T1000 (cell line): ENCODE measurements at places on chromosomes 6 and 20.

- no peak for DNase-seq
Observed at GRCh38 chr20:21208999-21209398, 83.1 kb downstream of the KIZ start.

DNA sequence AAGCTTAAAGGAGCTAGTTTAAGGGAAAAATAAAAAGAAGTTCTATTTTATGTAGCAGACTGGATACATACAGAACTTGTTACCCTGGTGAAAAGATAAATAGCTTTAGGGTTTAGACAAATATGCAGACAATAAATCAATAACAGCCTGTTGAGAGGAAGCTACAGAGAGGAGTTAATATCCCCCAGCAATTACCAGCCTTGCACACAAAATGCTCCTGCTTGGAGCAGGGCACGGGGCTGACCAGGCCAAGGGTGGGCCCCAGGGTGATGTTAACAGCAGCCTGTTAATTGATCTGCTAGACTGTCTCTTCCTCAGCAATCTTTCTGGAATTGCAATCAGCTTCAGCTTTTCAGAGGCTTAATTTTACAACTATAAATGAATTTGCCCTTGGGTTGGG is 125.1 kb upstream of the SOX4 start:
- no peak for DNase-seq

DNA sequence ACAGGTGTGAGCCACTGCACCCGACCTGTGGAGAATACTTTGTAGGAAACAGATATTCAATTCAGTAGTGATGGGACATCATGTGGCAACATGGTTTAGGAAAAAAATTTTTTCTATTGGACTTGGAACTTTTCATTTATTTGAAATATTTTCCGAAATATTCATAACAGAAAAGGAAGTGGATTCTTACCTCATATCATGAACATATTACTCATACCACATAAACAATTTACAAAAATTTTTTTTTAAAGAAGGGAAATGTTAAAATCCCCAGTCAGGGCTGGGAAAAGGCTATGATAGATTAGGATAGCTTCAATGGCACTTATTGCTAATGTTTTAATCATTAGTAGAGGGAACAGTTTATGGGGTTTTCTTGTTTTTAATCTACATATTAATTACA is 6.8 kb upstream of the ALDH8A1 start:
- no peak for DNase-seq

DNA sequence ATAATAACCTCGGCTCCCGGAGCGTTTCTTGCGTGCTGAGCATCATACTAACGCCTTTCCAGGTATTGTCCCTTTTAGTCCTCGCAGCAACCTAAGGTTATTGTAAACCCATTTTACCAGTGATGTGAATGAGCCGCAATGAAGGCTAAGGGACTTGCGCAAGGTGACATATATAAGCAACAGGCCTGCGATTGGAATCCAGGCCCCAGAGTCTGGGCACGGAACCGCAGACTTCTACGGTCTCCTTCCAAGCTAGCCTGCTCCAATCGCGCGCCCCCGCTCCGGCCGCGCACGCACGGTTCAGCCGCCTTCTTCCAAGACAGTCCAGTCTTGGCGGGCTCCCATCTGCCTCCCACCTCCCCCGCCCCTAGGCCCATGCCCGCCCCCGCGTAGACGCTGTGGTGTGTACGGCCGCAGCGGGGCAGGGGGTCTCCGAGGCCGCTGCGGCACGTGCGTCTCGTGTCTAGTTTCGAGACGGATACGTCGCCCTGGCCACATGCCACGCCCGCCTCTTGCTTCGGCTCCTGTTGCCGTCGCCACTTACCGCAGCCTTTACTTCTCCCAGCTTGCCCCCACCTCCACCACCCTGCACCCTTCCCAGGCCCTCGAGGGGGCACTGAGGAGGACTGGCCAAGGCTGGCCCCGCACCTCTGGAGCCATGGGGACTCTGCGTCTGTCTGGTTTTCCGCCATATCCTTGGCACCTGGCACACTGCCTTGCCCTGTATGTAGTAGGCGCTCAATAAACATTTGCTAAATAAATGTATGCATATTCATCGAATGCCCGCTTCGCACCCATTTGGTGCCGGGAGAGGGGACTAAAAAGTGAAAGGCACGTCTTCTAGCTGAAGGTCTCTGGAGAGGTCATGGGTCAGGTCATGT is 855 bp upstream of the GFOD1 start:
- no peak for DNase-seq

DNA sequence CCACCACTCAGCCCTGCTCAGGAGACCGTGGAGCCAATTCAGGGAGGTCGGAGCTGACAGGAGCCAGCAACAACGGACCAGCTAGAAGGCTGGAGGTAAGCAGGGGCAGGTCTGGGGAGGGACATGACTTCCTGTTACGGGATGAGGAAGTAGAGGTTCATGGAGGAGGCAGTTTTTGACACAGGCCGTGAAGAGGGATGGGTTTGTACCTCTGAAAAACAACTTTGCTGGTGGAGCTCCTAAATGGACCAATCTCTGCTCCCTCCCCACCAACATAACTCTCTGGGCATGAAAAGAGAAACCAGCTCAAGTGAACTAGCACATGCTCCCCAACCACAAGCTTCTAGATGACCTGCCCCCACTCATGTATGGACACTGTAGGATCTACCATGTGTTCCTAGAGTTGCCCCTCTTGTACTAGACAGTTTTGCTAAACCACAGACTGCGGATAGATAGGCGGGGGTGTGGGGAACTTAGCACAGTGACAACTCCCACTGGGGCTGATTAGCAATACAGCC is 31.4 kb downstream of the RALGAPA2 start:
- no peak for DNase-seq

GRCh38 chr6:109791301-109791700 is 100.2 kb downstream of the FIG4 start:
- DNase-seq, result no peak

DNA sequence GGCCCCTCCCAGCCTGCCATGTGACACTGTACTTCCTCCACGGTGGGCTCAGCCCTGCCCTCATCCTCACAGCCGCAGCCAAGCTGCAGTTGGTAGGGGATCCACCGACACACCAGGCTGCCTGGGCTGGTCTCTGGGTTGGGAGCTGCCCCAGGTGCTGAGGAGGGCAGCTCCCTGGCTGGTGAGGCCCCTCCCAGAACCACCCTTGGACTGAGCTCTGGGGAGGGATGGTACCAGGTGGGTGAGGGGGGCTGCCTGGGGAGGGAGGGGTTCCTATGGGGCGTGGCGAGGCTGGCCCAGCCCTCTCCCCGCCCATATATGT is 185 bp upstream of the TNFRSF6B start:
- DNase-seq, result no peak

- no peak for DNase-seq
Observed at GRCh38 chr6:129026601-129027000, 143.7 kb downstream of the LAMA2 start.

GRCh38 chr6:43714311-43715055 is 26.9 kb upstream of the MRPS18A start:
- no peak for DNase-seq

DNA sequence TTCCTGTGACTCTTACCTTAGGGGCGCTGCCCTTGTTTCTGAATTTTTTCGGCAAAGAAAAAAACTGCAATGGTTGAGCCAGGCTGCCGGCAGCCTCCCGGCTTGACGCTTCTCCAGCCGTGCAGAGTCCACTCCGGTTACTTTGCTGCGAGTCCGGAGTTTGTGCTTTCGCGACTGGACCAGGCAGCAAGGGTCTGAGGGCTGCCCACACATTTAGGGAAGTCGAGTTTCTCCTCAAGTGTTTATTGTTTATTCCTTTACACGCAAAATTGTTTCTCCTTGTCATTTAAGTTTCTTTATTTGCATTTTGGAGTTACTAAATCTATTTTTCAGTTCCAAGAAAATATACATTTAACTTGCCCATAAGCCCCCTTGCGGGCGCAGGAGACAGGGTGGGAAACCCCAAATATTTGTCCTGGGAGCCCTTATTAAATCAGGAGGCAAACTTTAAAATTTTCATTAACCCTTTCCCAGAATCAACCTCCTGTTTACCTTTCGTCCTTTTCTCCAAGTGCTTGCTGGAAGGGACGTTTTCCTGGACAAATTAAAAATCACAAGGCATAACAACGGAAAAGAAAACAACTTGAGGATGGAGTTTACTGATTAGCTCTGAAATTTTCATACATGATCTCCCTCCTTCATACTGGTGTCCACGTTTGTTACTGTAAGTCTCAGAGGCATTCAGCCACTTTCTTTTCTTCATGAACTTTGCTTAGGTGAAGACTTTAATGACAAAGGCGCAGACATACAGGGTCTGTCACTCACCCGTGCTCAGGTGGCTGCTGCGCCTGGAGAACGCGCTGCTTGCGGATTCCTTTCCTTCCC is 1.7 kb upstream of the PDE10A start:
- DNase-seq, result no peak

GRCh38 chr6:128230267-128230989 is 290.0 kb downstream of the PTPRK start:
- DNase-seq, result no peak

- no peak for DNase-seq
Observed at GRCh38 chr20:10469599-10469998, 34.5 kb downstream of the SLX4IP start.

GRCh38 chr6:1809291-1809988 is 199.7 kb downstream of the FOXC1 start:
- no peak for DNase-seq

DNA sequence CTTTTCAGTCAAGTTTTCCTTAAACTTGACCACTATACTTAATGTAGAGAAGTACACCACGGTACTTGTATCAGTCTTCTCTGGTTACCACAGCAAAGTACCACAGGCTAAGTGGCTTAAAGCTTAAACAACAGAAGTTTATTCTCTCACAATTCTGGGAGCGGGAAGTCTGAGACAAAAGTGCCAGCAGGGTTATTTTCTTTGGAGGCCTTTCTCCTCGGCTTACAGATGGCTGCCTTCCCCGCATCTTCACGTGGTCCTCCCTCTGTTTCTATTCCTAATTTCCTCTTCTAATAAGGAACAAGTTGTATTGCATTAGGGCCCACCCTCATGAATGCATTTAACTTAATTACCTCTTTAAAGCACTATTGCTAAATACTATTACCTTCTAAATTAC is 258.0 kb downstream of the PLCB1 start:
- DNase-seq, result no peak

DNA sequence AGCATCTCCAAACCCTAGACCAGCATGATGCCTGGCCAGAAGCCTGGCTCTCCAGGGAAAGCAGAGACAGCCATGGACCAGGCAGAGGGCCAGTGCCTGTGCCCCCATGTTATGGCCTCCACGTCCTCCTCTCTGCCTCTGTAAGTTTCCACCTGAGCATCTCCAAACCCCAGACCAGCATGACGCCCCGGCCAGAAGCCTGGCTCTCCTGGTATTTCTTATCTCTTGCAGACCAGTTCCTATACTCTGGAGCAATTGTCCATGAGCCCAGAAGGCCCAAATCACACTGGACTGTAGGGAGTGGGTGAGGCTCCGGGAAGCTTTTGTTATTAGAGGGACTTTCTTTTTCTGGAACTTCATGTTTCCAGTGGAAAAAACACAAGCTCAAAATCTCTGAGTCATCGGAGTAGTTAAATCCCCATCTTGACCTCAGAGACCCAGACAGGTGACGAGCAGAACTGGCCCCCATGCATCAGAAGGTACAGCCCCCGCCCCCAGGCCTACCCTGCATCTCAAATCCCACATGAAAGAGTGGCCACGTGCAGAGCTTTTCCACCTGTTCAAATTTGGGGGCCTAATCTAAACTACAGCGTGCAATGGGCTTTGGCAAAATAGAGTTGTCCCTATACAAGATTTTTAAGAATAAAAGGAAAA is 110.2 kb upstream of the FOXQ1 start:
- DNase-seq, result no peak

DNA sequence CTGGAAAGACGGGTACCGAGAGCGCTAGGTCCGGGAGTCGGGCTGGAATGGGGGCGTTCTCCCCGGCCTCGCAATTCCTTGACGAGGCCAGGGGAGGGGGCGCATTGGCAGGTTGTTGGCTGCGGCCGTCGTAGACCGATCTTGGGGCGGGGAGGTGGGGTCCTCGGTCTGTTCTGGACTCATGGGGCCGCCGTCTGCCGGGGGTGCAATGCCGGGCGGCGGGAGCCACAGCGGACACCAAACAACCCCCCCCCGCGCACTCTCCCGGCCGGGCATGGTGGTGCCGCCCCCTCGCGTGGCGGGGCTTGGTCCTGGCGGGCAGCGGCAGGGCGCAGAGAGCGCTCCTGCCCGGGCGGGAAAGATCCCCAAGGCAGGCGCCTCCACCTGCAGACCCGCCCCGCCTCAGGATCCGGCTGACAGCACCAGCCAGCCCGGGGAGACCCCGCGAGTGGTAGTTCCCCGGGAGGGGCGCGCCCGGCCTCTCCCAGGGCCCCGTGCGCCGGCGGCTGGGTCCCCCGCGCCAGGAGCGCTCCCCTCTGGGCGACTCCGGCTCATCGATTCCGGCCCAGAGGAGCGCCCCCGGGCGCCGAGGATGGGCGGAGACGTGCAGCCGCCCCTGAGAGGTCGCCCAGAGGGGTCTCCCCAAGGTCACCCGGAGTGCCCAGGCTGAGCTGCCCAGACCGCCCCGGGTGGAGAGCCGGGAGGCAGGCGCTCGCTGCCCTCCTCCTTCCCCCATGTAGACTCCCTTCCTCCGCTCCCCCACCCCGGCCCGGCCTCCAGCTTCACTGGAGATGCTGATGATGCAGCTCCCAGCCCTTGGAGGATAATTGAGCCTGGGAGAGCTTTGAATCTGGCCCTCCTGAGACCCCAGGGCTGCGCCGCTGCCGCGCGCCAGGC is 709 bp downstream of the PPP1R16B start:
- DNase-seq, result no peak

DNA sequence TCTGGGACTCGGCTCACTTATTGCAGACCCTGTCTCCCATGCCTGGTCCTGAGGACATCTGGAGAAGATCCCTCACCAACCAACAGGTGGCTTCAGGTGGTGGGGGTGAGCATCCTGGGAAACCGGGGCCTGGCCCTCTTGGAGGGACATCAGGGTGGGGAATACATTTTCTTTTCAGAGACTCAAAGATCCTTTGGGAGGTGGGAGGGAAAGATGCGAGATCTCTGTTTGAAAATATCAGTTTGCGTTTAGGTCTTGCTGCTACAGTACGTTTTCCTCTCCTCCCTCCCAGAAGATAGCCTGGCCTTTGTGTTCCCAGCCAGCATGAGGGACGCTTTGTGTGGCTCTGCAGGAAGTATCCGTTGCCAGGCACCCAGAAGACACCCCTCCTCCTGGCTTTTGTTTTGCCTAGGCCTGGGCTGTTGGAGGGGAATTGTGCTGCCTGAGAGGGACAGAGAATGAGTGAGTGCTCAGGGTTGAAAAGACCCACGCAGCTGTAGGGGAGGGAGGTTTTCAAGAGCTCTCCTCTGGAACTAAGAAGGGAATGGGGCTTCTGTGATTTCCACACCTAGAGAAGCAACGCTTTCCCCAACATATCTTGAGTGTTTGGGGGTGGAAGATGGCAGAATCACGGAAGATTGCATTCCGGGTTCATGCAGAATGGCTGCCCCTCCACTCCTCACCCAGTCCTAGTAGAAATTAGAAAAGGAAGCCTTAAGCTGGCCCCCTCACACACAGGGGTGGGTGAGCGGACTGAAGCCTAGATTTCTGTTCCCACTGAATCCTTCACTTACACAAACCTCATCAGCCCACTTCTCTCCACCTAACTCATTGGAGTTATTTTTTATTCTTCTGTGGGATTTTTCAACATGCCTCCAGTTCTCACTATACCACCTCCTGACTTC is 22.0 kb upstream of the SLC2A12 start:
- no peak for DNase-seq

- DNase-seq, result no peak
Observed at GRCh38 chr20:47524015-47524784, 22.5 kb downstream of the NCOA3 start.
